ENCODE measurements at places on chromosomes 7 and 10.

DNA sequence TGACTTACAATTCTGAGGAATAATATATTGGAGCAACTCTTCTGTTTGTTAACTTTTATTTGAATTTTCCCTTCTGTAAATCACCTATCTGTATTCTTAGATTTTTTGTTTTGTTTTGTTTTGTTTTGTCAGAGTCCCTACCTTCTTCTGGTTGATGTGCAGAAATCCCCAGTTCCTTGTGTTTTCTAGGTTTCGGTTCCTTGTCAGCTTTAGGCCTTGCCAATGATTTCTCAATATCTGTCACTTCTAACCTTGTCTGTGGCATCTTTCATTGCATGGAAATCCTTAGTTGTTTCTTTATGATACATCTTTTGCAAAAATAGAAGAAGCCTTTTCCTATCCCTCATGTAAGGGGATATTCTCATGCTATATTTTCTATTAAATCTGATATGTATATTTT is 21.7 kb upstream of the ST8SIA6 start:
- no peak for DNase-seq

DNA sequence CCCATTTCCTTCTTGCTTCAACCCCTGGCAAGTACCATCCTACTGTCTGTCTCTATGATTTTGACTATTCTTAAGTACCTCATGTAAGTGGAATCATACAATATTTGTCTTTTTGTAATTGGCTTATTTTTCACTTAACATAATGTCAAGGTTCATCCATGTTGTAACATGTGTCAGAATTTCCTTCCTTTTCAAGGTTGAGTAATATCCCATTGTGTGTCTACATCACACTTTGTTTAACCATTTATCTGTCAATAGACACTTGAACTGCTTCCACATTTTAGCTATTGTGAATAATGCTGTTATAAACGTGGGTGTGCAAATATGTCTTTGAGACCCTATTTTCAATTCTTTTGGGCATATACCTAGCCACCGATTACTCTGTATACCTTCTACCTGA is 14.0 kb upstream of the CDK14 start:
- no peak for DNase-seq

DNA sequence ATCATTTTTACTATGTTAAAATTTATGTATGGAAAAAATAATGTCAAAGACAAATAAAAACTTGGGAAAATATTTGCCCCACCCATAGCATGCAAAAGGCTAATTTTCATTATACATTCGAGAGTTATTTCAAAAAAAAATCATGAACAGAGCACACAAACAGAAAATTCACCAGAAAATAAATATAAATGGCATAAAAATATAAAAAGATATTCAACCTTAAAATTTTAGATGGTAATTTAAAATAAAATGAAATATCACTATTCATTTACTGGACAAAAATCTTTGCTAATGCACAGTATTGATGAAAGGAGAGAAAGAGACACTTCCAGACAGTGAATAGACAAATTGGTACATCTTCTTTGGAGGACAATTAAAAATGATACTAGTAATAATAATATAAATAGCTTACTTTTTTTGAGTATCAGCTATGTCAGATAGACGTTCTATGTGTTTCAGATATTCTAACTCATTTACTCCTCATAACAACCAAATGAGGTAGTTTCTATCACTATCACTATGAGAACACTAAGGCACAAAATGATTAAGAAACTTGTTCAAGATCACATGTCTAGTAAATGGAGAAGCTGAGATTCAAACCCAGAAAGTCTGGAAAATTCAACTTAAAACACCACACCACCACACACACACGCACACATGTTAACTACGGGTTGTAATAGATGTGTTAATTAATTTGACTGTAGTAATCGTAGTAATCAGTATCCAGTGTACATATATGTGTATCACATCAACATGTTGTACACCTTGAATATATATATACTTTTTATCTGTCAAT is 63.0 kb downstream of the CCDC71L start:
- DNase-seq, result peak; percentile 17

GRCh38 chr7:152862006-152862405 is 102.5 kb downstream of the ACTR3B start:
- no peak for DNase-seq

- DNase-seq, result peak; percentile 82
Measured at GRCh38 chr7:44971902-44972441, 6.8 kb downstream of the MYO1G start.

- no peak for DNase-seq
Measured at GRCh38 chr10:110524859-110525232, 27.1 kb downstream of the DUSP5 start.

DNA sequence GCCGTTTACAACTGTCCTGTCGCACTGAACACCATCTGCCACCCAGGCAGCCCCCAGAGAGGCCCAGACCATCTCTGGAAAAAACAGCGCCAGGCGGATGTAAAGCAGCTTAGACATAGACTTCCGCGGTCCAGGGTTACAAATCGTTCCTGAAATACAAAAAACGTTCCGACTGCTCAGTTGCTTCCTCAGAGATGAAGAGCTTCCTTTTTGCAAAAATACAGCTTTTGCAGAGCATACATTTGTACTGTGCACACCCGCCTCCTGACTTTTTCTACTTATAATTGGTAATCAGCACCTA is 11.4 kb downstream of the DAGLB start:
- DNase-seq, result no peak

- no peak for DNase-seq
Measured at GRCh38 chr7:156816943-156817572, 75.9 kb downstream of the LMBR1 start.

GRCh38 chr7:99597762-99598501 is at the start of gene TMEM225B:
TSS of gene TMEM225B (plus strand) at chr7:99598267. CDS start at chr7:99604389, 6,122 bp downstream.
- no peak for DNase-seq

DNA sequence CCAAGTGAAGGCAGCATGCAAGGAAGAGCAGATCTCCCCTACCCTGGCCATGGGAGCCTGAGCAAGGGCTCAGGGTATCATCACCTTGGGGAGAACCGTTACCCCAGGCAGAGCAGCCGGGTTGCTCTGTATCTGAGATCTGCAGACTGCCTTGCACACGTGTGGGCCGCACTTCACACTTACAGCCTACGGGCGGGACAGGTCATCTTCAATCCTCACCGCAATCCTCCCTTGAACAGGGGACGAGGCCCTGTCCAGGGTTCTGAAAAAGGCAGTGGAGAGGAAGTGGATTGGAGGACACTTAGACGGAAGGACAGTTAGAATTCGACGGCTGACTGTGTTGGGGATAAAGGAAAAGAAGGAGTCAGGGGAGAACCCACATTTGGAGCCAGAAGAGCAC is 51.4 kb downstream of the NPS start:
- no peak for DNase-seq

DNA sequence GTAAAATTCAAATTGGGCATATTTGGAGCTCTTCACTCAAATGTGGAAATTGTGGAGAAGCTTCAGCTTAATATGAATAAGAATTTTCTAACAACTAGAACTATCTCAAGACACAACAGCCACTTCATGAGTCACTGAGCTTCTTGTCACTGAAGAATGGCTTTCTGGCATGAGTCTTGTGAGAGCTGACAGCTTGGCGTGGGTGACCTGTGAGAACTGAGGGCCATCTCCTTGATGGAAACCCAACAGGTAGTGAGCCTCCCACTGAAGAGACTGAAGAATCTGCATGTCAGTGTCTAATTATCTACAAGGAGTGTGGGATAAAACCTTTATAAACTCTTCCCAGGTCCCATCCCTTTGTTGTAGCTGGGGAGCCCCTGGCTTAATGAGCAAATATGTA is 66.0 kb downstream of the CLEC2L start:
- DNase-seq, result no peak

DNA sequence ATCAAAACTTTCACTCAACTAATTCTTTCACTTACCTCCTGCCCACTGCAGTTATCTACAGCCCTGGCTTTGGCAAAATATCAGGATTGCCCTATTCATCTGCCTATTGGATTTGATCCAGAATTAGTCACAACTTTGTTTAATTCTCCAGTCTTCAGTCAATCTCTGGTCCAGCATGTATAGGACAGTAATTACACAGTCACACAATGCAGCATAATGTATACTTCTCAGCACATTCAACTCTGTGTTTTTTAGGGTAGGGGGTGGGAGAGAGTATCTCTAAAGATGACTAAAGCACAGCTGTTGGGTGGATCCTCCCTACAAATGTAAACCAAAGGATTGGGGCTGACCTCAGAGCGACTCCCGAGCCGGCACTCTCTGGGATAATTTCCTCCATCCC is 17.7 kb upstream of the NRP1 start:
- no peak for DNase-seq

GRCh38 chr7:158125721-158126120 is 461.9 kb downstream of the PTPRN2 start:
- DNase-seq, result no peak

DNA sequence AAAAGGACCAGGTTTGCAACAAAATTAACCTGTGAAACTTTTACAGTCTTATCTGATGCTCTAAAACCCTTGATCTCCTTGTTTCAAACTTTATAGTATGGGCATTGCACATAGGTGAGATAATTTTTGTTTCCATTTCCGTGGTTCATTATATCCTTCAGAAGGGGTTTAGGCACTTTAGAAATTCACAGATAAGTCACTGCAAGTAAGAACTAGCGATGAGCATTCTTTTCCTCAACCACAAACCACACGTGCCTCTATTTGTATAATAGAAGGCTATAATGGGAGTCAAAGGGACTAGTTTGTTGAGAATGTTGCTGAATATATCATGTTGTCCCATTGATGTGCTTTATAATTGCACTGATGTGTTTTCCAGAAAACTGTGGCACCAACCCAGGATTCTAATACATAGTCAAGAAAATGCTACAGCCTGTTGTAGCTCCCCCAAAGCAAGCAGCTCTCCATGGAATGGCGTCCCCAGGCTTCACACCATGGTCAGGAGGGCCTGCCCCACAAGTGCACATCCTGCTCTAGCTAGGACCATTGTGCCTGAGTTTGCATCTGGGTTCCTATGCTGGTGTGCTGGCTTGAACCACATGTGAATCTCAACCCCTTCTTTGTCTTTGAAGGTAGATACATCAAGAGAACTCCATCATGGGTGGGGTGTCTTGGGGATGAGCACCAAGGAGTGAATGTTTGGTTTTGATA is 14.0 kb upstream of the ATXN7L1 start:
- DNase-seq, result no peak

- no peak for DNase-seq
Measured at GRCh38 chr7:132030086-132030568, 473.7 kb upstream of the PODXL start.

DNA sequence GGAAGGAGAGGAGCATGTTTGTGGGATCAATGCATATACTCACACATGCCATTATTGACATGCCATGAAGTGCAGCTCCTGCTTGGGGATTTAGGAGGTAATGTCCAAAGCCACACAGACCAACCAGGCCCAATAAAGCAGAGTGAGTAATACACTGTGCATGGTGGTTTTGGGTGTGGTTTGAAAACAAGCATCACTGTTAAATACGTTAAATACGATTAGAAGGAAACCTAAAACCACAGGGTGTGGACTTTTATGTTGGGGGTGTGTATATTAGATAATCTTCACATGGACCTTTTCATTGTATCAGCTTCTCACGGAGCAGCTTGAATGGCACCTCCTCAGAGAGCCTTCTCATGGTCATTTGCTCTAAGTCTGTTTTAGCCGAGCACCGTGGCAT is 10.4 kb upstream of the EIF3A start:
- no peak for DNase-seq

DNA sequence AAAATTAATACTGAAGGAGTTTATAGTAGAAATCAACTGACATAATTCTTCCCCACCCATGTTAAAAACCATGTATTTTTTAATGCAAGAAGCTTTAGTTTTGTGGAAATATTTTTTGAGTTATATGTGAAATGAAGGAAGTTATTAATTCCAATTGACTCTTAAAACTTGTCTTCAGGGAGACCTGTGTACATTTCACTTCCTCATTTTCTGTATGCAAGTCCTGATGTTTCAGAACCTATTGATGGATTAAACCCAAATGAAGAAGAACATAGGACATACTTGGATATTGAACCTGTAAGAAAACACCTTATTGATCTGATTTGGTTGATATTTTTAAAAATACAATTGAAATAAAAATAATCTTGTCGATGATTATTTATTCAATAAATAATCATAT is 33.3 kb downstream of the CD36 start:
- DNase-seq, result no peak

DNA sequence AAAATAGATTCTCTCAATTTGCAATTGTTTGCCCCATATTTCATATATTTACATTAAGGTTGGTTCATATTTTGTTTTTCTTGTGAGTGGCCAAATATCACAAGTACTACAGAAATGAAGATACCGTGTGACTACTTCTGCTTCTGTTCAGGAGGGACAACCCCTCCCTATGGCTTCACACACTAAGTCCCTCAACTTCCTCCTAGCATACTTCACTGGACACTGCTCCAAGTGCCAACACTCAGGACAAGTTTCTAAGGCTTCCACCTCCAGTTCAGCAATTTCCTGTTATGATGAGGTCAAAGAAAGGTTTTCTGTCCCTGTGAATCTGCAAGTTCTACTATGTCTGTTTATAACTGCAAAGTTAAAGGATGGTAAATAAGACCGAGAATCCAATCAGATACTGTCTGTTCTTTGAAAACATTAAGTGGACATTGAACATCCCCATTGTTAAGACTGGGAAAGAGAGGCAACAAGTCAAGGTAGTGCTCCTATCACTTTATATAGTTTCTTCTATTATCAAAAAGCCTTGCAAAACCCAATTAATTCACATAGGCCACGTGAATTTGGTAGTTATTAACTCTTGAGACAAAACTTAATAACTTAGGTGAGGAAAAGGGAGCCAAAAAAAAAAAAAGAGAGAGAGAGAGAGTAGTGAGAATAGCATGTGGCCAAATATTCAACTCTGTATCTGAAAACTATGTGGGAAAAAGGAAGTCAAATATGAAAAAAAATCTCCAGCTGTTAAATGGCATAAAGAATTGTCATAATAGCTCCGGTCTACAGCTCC is 81.3 kb upstream of the DKK1 start:
- DNase-seq, result no peak

GRCh38 chr10:12838366-12838765 is 163.1 kb downstream of the CCDC3 start:
- no peak for DNase-seq

DNA sequence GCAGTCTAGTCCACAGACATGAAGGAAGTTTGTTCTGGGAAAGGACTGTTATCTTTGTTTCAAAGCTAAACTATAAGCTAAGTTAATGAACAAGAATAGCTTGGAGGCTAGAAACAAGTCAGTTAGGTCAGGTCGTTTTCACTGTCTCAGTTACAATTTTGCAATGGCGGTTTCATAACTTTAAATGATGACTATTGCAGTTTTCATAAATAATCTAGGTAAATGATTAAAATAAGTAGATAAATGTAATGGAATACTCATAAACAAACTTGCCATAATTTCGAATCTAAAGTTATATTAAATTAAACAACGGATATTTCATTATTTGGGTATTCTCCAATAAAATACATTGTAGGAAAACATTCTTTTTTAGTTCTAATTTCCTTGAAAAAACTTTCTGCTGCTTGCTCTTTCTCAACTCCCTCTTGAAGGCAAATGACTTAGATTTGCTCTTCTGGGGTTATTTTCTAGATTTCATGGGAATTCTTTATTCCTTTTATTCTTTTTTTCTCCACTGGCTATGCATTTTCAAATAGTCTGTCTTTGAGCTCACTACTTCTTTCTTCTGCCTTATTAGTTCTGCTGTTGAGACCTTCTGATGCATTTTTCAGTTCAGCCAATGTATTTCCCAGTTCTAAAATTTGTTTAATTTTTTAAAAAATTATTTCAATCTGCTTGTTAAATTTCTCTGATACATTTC is 103.8 kb upstream of the APBB1IP start:
- DNase-seq, result no peak
